Purkinje cell (primary cell): ENCODE measurements at places on chromosomes 7 and 10. TPM values are rescaled to one million over a fixed set of nuclear protein-coding genes. Genes with fewer than 3 reads are reported as not detected.

Gene AKR1C4
- polyA plus RNA-seq: not detected in 2 replicates

Gene TMEM213
- polyA plus RNA-seq: not detected in 2 replicates

Gene UNC5B
- polyA plus RNA-seq: 0.77 and 1.1 TPM in 2 replicates

Gene AGR2
- not detected in 2 replicates for polyA plus RNA-seq

Gene ACADSB
- 19.3 and 25.1 TPM in 2 replicates for polyA plus RNA-seq

Gene COL13A1
- 2.0 TPM in 1 of 2 replicates, not detected in the other for polyA plus RNA-seq

Gene CFAP43
- polyA plus RNA-seq: 1.8 and 2.1 TPM in 2 replicates

Gene VPS37D
- not detected in 2 replicates for polyA plus RNA-seq

Gene SMKR1
- 4.8 and 5.9 TPM in 2 replicates for polyA plus RNA-seq

Gene LLCFC1
- not detected in 2 replicates for polyA plus RNA-seq

Gene FERD3L
- not detected in 2 replicates for polyA plus RNA-seq

Gene HOXA11
- polyA plus RNA-seq: not detected in 2 replicates

Gene A1CF
- polyA plus RNA-seq: 0.55 TPM in 1 of 2 replicates, not detected in the other

Gene EPC1
- polyA plus RNA-seq: 10.5 and 11.3 TPM in 2 replicates

Gene GSAP
- polyA plus RNA-seq: 18.9 and 26.4 TPM in 2 replicates

Gene RSPH10B2
- polyA plus RNA-seq: 0.47 TPM in 1 of 2 replicates, not detected in the other

Gene ENTPD1
- polyA plus RNA-seq: 3.6 and 4.6 TPM in 2 replicates

Gene CC2D2B
- polyA plus RNA-seq: 1.7 and 6.2 TPM in 2 replicates

Gene GIMAP4
- 0.19 TPM in 1 of 2 replicates, not detected in the other for polyA plus RNA-seq

Gene TWIST1
- polyA plus RNA-seq: not detected in 2 replicates

Gene SPDYE16
- 0.38 and 0.51 TPM in 2 replicates for polyA plus RNA-seq

Gene CNTNAP2
- 21.3 and 33.0 TPM in 2 replicates for polyA plus RNA-seq

Gene NOD1
- 0.30 TPM in 1 of 2 replicates, not detected in the other for polyA plus RNA-seq

Gene OR9A2
- not detected in 2 replicates for polyA plus RNA-seq

Gene KAZALD1
- not detected in 2 replicates for polyA plus RNA-seq

Gene EZH2
- 0.48 TPM in 1 of 2 replicates, not detected in the other for polyA plus RNA-seq

Gene LRRD1
- not detected in 2 replicates for polyA plus RNA-seq

Gene CHAT
- not detected in 2 replicates for polyA plus RNA-seq

Gene FEZF1
- not detected in 2 replicates for polyA plus RNA-seq

Gene GLCCI1
- 8.7 and 14.6 TPM in 2 replicates for polyA plus RNA-seq

Gene ABCC2
- polyA plus RNA-seq: 0.31 TPM in 1 of 2 replicates, not detected in the other

Gene CYP3A4
- polyA plus RNA-seq: not detected in 2 replicates

Gene VSTM4
- 1.5 and 1.7 TPM in 2 replicates for polyA plus RNA-seq
